Hepatocyte (in vitro differentiated cells): ENCODE measurements at places on chromosomes 5 and 9. TPM values are rescaled to one million over a fixed set of nuclear protein-coding genes. Genes with fewer than 3 reads are reported as not detected.

Gene GNPDA1
- total RNA-seq = 106 and 126 TPM in 2 replicates

Gene GABRG2
- total RNA-seq = 0.43 TPM in 1 of 2 replicates, not detected in the other

DNA sequence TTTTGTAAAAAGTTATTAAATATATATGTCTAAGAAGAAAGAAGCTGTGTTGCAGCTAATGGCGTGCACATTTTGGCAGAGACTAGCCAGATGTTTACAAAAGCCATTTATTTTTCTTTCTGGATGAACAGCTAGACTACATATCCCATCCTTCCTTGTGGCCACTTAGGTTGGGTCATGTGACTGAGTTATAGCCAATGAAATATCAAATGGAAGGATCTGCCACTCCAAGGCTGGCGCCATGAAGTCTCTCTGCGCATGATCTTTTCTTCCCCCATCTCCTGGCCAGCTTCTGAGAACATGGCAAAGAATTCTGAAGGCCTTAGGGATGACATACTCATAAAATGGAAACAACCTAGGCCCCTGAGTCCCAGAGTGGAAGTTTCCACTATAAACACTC lies 244.2 kb upstream of the DAB2 start:
- DNase-seq = no peak

GRCh38 chr5:52356311-52356918 lies 431.3 kb upstream of the ITGA1 start:
- DNase-seq = peak; percentile 32

- no peak for DNase-seq
Measured at GRCh38 chr5:82295959-82296531, 17.9 kb upstream of the RPS23 start.

DNA sequence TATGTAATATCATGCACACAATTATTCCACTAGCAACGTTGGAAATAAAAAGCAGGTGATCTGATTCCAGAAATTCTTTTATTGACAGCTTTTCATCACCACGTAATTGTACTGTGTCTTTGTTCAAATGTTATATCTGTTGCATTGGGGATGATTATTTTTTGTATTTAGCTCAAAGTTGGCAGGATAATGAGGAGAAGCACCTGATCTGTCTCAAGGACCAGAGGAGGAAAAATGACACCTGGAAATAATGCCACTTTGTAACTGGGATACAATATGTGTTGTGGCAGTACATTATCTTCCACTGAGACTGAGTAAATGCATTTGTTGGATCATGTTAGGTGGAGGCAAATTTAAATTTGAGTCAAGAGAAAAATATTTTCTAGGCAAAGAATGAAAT lies 1298.8 kb upstream of the CDH6 start:
- DNase-seq = no peak

DNA sequence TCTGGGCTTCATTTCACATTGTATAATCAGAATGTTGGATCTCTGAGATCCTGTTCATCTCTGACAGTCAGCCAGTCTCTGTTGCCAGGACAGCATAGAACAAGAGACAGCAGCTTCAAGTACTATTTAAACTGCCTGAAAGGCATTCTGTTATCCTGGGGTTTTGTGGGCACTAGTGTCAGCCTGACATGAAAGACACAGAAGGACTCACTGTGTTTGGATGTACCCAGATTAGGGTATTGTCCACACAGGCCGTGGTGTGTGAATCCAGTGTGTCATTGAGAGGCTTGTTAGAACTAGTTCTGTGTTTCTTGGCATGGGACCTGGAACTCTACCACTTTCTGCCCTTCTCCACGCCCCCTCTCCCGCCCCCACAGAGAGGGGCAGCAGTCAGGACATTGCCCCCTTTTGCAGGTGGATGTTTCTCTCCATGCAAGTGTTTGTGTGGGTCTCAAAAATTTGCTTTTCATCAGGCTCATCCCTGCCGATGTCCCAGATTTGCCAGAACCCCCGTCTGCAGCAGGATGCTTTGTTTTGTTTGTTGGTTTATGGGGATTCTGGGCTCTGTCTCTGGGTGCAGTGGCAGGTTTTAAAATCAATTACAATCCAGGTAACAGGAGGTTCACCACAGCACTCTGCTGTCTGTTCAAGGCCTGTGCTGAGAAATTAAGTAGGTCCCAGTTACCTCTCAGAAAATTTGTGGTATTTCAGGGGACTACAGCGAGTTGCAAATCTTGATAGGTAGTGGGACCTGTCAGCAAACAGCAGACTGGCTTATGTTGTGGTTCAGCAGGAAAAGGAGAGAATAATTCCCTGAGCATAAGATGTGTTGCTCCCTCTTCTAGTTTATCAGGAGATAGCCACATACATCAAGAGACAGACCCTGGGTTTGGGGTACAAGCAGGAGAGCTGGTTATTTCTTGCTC lies 144.6 kb downstream of the DOCK2 start:
- DNase-seq = no peak
